ENCODE measurements at places on chromosomes 16 and 17. TPM values are rescaled to one million over a fixed set of nuclear protein-coding genes. Genes with fewer than 3 reads are reported as not detected.

KCNJ12 gene
- total RNA-seq, result 2.2 TPM

STH gene
- total RNA-seq, result not detected

TBC1D26 gene
- total RNA-seq, result 4.2 TPM

PIRT gene
- total RNA-seq, result 6.4 TPM

PRSS21 gene
- not detected for total RNA-seq

PIK3R5 gene
- total RNA-seq, result 10.6 TPM

- H3K4me1 ChIP-seq, result peaks cover 71% of the 10 kb centered on the region
- no peak overlapping the region for H3K4me3 ChIP-seq
- no peak for DNase-seq
- H3K27ac ChIP-seq, result peak overlapping the region; percentile 7
- H3K36me3 ChIP-seq, result no peaks in the 10 kb centered on the region
- H3K27me3 ChIP-seq, result no peaks in the 10 kb centered on the region
These were observed 125.7 kb downstream of the XYLT1 start for GRCh38 chr16:17345043-17345442.

GRCh38 chr16:74521691-74522090 is 85.2 kb downstream of the GLG1 start:
- H3K4me3 ChIP-seq, result no peak overlapping the region
- no peaks in the 10 kb centered on the region for H3K36me3 ChIP-seq
- no peaks in the 10 kb centered on the region for H3K27me3 ChIP-seq
- H3K4me1 ChIP-seq, result peaks cover 2% of the 10 kb centered on the region
- H3K27ac ChIP-seq, result no peak overlapping the region
- no peak for DNase-seq

DNA sequence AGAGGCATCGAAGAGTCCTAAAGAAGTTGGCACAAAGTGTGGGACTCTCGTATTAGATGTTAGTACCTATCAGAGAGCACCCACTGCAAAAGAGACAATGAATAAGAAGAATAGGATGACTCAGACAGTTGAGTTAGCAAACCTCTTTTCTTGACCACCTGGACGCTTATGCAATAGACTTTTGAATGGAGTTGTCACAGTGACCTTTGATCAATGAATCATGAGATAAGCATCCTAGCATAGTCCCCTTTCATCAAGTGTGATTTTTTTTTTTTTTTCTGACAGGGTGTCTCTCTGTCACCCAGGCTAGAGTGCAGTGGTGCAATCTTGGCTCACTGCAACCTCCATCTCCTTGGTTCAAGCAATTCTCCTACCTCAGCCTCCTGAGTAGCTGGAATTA is 1417.9 kb upstream of the GOT2 start:
- no peaks in the 10 kb centered on the region for H3K36me3 ChIP-seq
- no peaks in the 10 kb centered on the region for H3K27me3 ChIP-seq
- no peak overlapping the region for H3K4me3 ChIP-seq
- no peak overlapping the region for H3K27ac ChIP-seq

GRCh38 chr16:51416926-51417325 is 265.9 kb upstream of the SALL1 start:
- H3K4me3 ChIP-seq, result no peak overlapping the region
- no peaks in the 10 kb centered on the region for H3K27me3 ChIP-seq
- no peaks in the 10 kb centered on the region for H3K4me1 ChIP-seq
- H3K27ac ChIP-seq, result no peak overlapping the region
- no peaks in the 10 kb centered on the region for H3K36me3 ChIP-seq

DNA sequence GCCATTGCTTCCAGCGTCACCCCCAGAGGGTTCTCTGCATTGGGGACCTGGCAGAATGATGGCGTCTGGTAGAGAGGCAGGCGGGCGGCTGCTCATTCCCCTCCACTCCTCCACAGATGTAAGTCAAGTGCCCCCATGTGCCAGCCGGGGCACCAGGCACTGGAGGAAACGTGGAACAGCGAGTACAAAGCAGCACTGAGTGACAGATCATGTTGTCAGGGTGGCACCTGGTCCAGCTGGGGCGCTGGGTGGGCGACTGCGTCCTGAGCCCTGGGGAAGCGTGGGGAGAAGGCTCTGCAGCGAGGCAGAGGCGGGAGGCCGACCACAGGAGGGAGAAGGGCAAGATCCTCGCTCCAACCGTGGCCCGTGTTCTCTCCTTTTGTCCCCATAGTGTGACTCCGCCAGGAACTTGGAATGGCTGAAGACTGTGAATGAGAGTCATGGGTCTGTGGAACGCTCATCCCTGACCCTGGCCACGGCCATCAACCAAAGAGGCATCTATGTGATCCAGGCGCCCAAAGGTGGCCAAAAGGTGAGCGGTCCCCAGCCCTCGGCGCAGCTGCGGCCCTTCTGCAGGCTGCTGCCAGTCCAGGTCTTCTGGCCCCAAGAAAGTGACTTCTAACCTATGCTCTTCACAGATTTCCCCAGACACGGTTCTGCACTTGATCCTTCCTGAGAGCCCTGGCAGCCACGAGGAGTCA is 76.7 kb downstream of the RNF213 start:
- H3K27me3 ChIP-seq, result no peaks in the 10 kb centered on the region
- DNase-seq, result no peak
- H3K4me3 ChIP-seq, result no peak overlapping the region
- no peak overlapping the region for H3K27ac ChIP-seq
- peaks cover 78% of the 10 kb centered on the region for H3K36me3 ChIP-seq
- no peaks in the 10 kb centered on the region for H3K4me1 ChIP-seq

DNA sequence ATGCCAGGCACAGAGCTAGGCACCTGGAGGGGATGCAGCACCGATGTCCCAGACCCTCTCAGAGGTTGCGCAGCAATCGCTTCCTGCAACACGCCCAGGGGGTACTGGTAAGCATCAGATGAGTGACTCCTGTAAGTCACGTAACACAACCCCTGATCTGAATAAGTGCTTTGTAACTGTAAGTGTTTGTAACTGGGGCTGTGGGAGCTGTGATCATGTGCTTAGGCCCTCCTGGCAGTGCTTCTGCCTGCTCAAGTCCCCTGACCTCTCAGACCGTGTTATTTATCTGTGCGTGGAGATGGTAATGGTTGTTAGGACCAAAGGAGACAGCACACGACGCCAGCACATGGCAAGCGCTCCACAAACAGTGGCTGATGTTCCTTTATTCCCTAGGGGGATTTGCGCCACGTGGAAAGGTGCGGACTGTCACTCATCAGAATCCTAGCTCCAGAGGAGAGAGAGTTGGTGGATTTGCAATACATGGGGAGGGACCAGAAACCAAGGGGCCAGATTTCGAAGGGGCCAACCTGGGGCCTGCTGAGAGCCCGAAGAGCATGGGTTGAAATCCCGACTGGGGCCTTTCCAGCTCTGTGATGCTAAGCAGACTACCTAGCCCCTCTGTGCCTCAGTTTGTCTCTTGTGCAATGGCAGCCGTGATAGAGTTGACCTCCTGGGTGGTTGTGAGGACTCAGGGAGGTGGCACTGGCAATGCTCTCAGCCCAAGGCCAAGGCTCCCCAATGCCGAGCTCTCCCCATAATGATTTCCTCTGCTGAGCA is 151.8 kb downstream of the IRF8 start:
- H3K27me3 ChIP-seq, result no peaks in the 10 kb centered on the region
- no peak overlapping the region for H3K4me3 ChIP-seq
- H3K4me1 ChIP-seq, result no peaks in the 10 kb centered on the region
- H3K36me3 ChIP-seq, result no peaks in the 10 kb centered on the region

DNA sequence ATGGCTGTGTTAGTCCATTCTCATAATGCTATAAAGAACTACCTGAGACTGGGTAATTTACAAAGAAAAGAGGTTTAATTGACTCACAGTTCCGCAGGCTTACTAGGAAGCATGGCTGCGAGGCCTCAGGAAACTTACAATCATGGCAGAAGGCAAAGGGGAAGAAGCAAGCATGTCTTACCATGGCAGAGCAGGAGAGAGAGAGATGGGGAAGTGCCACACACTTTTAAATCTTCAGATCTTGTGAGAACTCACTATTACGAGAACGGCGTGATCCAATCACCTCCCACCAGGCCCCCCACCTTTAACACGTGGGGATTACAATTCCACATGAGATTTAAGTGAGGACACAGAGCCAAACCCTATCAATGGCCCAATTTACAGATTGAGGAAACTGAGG is 96.5 kb downstream of the SDK2 start:
- H3K36me3 ChIP-seq, result no peaks in the 10 kb centered on the region
- no peak overlapping the region for H3K4me3 ChIP-seq
- H3K4me1 ChIP-seq, result peaks cover 11% of the 10 kb centered on the region
- no peaks in the 10 kb centered on the region for H3K27me3 ChIP-seq
- DNase-seq, result no peak
- no peak overlapping the region for H3K27ac ChIP-seq

DNA sequence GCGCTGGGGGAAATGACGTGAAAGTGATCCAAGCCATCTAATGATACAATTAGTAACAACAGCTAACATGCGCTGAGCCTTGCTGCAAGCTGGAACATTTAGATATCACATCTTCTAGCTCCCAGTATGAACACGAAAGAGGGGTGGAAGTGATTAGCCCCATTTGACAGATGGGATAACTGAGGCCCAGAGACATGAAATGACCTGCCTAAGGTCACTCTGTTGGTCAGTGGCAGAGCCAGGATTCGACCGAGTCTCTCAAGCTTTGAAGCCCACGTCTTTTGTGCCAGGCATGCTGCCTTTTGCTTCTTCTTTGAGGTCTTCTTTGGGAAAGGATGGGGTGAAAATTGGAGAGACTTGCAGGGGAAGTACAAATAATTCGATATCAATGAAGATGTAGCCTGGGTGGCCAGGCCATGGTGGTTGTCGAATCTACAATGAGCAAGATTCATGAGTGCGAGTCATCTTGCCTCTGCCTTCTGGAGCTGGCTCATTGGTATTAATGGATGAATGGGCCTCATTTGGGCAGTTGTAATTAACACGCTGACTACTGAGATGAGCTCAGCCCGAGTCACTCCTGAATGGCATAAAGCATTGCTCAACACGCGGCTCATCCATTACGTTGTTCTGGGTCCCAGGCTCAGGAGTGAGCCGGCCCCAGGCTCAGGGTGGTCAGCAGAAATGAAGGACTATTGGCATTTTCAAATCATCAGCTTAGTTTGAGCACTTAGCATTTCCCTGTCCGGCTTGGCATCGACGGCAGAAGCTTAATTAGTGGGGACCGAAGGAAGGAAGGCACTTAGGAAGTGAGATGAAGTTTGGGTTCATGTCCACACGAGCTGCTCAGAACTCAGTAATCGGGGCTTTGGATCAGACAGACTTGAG is 28.0 kb upstream of the GPRC5B start:
- no peaks in the 10 kb centered on the region for H3K4me1 ChIP-seq
- no peak for DNase-seq
- no peak overlapping the region for H3K4me3 ChIP-seq

- no peak for DNase-seq
- no peaks in the 10 kb centered on the region for H3K27me3 ChIP-seq
- H3K4me3 ChIP-seq, result no peak overlapping the region
- H3K4me1 ChIP-seq, result peaks cover 52% of the 10 kb centered on the region
- H3K27ac ChIP-seq, result no peak overlapping the region
These were observed 15.9 kb downstream of the ZFHX3 start for GRCh38 chr16:73031984-73032383.

DNA sequence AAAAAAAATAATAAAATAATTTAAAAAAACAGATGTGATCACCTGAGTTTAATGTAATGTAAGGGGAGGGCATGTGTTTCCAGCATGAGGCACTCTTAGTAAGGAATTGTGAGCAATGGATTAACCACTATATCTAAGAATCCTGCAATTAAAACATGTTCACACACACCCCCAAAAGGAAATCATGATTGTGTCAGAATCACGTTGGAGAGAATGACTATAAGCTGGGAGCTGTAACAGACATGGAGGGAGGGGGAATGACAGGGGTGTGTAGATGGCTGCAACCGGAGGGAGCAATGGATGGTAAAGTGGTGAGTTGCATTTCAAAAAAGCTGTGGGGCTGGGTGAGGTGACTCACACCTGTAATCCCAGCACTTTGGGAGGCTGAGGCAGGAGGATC is 13.6 kb upstream of the CCL22 start:
- H3K4me3 ChIP-seq, result no peak overlapping the region
- no peak overlapping the region for H3K27ac ChIP-seq
- DNase-seq, result no peak

DNA sequence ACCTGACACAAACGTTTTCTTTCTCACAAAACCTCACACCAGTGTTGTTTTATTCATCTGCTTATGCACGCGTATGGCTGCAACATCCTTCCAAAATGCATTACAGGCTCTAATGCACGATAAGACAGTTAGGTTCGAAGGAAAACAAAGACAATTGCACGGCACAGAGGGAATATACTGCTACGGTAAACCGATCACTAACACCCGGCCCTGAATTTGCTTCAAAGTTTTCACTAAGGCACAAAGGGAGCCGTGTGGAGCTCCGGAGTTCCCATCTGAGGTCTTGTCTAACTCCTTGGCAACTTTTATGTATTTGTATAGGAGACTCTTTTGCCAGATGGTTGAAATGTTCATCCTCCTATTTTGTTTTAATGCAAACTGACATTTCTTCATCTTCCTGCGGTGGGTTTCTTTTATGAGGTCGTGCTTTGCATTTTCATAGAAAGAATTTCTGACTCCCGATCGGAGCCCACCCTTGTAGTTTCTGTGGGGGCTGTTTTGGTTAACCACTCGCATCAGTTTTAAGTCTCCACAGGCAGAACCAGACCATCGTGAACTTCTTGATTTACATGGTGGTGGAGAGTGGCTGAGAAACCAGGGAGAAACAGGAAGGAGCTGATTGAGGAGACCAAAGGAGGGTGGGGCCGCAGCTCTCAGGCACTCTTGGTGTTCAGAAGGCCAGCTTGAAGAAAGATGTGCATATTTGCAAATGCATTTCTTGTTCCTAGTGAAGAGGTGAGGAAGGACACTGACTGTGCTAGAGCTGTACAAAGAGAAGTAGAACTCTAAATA is 516.8 kb downstream of the MAF start:
- no peak for DNase-seq
- H3K36me3 ChIP-seq, result no peaks in the 10 kb centered on the region
- H3K27me3 ChIP-seq, result no peaks in the 10 kb centered on the region
- H3K27ac ChIP-seq, result no peak overlapping the region
- no peak overlapping the region for H3K4me3 ChIP-seq
- no peaks in the 10 kb centered on the region for H3K4me1 ChIP-seq

GRCh38 chr16:84893849-84894599 is 74.2 kb downstream of the CRISPLD2 start:
- no peaks in the 10 kb centered on the region for H3K27me3 ChIP-seq
- H3K36me3 ChIP-seq, result peaks cover 12% of the 10 kb centered on the region
- H3K4me1 ChIP-seq, result peaks cover 16% of the 10 kb centered on the region
- H3K4me3 ChIP-seq, result no peak overlapping the region

DNA sequence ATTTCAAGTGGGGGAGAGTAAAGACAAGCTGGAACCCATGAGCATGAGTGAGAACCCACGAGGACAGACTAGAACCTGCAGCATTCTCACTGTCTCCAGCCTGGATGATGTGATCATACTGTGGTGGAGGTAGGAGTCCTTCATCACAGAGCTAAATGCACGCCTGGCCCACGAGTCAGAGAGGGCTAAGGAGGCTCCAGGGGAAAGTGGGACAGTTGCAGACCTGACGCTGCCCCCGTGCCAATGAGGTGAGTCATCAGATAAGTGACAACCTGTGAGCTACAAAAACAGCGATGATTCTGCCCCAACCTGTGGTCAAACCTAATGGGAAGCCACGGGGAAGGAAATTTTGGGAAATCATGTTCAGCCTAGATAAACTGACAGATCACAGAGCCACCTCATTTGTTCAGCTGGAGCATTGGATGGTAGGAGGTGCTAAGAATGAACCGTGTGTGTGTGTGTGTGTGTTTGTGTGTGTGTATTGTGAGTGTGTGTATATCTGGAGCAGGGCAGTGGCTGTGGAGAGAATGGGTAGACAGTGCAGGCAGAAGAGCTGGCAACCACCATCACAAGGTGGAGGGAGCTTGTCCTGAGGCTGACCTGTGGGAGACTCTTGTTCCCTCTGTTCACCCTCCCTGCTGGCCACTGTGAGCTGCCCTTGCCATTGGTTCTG is 131.8 kb downstream of the UTP18 start:
- H3K4me3 ChIP-seq, result no peak overlapping the region
- H3K36me3 ChIP-seq, result no peaks in the 10 kb centered on the region
- H3K4me1 ChIP-seq, result no peaks in the 10 kb centered on the region

Data from vagina (tissue), 2 donors.